ENCODE measurements at places on chromosomes 6 and 20.
A peak's percentile ranks its signal among the peaks of the same experiment; 100 is the strongest.

DNA sequence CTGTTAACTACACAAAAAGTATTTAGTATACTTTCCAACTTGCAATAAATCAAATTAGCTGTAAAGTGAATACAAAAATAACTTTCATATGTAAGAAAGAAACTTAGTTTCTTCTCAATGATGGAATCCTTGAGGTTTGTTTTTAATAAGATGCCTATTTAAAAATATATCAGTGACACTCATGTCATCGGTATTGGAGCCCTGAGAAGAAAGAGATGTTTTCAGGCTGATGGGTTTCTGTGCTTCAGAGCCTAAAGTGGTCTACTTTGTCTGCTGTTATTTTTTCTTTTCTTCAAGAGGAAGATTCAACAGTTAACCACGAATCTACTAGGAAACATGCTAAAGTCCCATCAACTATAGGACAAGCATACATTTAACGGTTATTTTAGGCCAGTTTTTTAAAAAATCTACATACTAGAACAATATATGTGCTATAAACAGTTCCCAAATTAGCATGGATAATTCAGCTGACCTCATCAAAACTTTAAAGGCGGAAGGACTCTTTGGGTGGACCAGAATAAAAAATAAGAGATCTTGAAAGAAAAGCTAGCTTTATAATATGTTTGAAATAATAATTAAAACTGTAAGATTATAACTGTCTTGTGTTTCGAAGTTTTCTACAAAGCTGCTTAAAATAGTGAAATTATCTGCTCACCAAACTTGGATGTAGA is 147.0 kb upstream of the SAMD5 start:
- DNase-seq, result no peak

DNA sequence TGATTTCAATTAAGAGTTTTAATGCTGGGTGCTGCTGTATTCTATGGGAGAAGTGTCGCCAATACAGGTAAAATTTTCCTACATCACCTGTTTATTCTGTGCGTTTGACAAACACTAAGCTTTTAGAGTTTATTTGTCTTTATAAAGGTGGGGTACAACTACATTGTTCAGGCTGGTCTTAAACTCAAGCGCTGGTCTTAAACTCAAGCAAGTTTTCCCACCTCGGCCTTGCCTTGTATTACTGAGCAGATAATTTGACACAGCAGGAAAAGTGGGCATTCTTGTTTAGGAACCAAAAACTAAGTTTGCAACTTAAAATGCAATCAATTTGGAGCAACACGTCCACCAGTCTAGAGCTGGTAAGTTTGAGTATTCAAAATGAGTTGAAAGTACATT is 112.9 kb upstream of the BTN3A2 start:
- DNase-seq, result no peak

DNA sequence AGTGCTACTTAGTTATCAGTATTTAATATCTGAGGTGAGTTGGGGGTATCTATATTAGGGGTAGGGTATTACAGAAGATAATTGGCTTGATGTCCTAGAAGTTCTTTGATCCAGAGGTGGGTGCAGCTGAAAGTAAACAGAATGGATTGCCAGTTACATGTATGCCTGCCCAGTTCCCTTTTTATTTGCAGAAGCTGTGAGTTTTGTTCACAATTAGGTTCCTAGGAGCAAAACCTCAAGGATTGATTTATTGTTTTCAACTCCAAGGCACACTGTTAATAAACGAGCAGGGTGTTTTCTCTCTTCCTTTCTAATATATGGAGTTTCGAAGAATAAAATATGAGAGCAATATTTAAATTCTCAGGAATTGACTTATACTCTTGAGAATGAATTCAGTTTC is 129.0 kb downstream of the SULF2 start:
- no peak for DNase-seq

DNA sequence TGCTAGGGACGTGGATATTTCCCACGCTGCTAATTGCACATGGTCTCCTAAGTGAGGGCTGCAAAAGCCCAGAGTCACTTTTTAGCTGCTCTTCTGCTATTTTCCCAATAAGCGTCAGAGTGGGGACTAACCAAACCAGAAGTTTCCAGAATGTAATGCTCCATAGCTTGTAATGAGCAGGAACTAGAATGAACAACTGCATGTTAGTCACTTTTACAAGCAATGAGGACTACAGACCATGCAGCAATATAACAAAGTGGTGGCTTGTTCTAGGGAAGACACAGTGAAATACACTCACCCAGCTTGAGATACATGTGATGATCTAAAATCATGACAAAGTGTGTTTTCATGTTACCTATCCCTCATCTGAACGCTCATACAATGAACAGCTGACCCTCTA is 314.1 kb upstream of the SGK1 start:
- no peak for DNase-seq

- DNase-seq, result no peak
Observed at GRCh38 chr6:152845421-152845820, 94.8 kb downstream of the VIP start.

GRCh38 chr20:5592165-5592564 is 158.0 kb upstream of the SHLD1 start:
- no peak for DNase-seq

- peak; percentile 66 for DNase-seq
Observed at GRCh38 chr6:90227213-90227612, 69.4 kb downstream of the BACH2 start.

GRCh38 chr6:12614456-12614855 is 102.1 kb upstream of the PHACTR1 start:
- no peak for DNase-seq

GRCh38 chr20:44110816-44111568 is 76.0 kb downstream of the JPH2 start:
- DNase-seq, result no peak

DNA sequence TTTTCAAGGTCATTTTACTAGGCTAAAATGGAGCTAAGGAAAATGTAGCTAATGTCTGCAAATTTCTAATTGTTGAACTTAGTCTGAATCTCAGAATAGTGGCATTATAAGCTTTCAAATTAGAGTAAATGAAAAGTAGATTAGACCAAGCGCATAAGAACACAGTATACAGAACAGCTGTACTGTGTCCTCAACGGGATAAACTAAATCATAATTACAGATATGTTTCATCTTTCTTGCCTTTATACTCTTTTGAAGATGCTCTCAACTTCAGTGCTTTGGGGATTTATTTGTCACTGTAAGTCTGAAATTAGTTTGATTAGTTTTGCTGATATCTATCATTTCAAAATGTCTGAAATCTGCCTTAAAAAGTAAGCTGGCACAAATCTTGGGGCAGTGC is 305.4 kb downstream of the LAMA2 start:
- no peak for DNase-seq

GRCh38 chr6:166728884-166729530 is 102.0 kb upstream of the RPS6KA2 start:
- no peak for DNase-seq

GRCh38 chr20:41173161-41173721 is 35.9 kb downstream of the PLCG1 start:
- peak; percentile 89 for DNase-seq

GRCh38 chr20:62696434-62696957 is 12.1 kb upstream of the NTSR1 start:
- no peak for DNase-seq

- DNase-seq, result no peak
Observed at GRCh38 chr6:140857739-140858380, 1274.9 kb upstream of the GJE1 start.
